ENCODE measurements at places on chromosomes 12 and 14.

DNA sequence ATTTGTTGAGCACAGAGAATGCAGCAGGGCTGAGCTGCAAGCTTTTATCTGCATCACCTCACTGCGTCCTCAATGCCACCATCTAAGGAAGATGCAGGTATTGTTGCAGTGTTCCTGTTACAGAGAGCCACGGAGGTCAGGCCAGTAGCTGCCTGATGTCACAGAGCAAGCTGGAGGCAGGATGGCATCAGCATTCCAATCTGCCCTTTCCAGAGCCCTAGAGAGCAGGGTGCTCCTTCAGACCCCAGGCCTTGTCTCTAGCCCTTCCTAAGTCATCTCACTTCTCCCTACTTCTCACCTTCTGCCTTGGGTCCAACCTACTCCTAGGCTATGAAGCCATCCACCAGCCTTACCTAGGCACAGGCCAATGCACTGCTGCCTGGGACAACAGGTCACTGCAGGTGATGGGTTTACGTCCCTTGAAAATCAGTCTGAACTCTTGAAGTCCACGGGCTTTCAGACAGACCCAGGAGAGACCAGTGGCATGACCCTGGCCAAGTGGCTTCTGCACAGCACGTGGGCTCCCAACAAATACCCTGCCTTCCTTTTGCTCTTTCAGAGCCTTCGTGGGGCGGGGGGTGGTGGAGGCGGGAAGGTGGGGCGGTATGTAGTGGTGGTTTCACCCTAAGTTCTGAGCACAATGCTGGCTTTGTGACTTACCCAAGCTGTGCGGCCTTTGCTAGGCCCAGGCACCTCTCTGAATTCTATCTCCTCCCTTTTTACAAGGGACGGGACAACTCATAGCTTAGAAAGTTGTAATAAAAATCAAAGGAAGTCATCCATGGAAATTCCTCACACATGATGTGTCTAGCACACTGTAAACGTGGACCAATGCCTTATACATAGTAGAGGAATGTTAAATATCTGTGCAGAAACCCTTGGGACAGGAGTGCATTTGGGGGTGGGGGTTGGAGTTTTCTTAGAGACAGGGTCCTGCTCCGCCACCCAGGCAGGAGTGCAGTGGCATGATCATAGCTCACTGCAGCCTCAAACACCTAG lies 136.0 kb downstream of the KSR2 start:
- DNase-seq, result no peak

DNA sequence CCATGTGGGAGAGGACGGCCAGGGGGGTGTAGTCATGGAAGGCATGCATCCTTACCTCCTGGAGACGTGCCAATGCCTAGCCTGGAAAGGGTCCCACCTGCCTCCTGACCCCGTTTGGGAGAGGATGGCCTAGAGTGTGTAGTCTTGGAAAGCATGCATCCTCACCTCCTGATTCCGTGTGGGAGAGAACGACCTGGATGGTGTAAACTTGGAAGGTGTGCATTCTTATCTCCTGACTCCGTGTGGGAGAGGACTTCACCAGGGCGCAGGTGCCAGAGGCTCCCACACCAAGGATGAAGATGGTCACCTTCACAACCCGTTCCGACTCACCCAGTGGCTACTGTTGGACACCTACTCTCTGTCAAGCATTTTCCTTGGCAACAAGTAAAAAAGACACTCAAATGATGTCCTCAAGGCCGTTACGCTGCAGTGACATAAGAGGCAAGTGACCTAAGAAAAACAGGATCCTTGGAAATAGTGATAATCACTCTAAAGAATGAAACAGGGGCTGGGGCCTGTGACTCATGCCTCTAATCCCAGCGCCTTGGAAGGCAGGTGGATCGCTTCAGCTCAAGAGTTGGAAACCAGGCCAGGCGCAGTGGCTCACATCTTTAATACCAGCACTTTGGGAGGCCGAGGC lies 37.5 kb upstream of the FZD10 start:
- no peak for DNase-seq

DNA sequence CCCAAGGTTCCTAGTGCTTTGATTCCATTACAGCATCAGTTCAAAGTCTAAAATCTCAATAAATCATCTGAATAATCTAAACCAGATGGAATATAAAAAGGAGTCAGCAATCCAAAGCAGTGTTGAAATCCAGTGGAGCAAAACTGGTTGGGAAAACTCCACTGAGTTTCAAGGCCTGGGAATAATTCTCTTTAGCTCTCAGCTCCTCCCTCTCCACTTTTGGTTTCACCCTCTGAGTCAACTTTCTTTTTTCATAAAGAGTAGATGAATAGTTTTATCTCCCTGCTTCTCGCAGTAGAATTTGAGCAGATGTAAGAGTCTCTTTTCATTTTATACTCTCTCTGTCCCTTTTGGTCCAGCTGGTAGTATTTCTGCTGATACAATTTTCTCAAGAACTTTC lies 338.6 kb downstream of the APAF1 start:
- no peak for DNase-seq

DNA sequence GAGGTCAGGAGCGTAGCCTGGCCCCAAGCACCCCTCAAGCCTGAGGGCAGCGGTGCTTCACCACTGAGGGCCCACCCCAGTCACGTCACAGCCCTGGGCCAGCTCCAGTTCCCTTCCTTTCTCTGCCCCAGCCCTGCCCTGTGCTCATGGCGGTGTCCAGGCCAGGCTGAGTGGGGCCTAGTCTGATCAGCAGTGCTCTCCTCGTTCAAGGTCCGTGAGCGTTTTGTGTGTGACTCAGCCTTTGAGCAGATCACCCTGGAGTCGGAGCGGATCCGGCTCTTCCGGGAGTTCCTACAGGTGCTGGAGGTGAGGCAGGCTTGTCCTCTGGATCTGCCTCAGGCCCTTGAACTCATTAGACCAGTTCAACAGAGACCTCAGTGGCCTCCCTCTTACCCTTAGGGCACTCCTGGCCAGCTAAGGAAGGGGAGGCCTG lies 19.0 kb downstream of the PRPF40B start:
- no peak for DNase-seq

DNA sequence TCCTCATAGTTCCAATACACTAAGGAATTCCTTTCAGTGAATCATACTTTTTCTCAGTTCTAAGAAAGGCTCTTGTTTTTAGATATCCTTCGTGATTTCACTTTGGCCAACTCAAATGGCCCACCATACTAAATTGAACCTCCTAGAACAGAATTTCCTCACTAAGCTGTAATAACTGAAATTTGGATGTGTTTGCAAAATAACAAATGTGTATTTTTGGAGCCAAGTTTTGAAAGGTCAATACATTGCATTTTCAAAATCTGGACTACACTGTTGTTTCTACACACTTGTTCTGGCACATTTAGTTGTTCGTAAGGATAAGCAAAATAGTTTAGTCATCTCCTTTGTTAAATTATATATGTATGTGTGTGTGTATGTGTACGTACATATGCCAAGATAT lies 439.0 kb upstream of the STXBP6 start:
- no peak for DNase-seq

DNA sequence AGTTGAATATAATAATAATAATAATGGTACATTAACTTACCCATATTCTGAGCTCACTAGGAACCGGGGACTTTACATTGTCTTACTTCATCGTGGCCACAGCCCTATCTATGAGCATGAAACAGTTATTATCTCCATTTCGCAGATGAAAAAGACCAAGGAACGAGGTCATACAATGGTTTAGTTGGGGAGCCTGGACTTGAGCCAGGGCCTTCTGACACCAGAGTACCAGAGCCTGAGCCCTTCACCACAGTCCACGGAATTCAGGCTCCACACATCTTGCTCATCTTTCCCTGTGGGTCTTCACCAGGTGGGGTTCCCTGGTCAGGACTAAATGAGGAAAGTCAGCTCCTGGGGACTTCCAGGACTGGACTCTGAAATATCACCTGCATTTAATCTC lies 31.3 kb upstream of the CMKLR1 start:
- no peak for DNase-seq

DNA sequence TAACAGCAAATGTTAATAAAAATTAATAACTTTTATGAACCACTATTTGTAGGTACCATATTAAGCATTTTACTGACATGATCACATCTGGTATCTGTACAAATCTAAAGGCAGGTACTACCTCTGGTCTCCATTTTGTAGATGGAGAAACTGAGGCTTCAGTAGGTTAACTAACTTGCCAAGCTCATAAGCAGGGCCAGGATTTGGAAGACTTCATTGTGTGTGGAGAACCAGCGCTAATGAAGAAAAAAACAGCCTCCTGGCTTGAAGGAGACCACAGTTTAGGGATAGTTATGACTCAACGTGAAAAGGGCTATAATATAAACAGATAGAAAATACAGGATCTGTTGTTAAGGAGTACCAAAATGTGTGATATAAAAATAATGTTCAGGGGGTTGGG lies 1.0 kb downstream of the NUP37 start:
- no peak for DNase-seq

GRCh38 chr14:73125169-73125588 lies 11.1 kb upstream of the PSEN1 start:
- no peak for DNase-seq

GRCh38 chr12:3032770-3033538 lies 44.2 kb upstream of the TSPAN9 start:
- DNase-seq, result no peak

DNA sequence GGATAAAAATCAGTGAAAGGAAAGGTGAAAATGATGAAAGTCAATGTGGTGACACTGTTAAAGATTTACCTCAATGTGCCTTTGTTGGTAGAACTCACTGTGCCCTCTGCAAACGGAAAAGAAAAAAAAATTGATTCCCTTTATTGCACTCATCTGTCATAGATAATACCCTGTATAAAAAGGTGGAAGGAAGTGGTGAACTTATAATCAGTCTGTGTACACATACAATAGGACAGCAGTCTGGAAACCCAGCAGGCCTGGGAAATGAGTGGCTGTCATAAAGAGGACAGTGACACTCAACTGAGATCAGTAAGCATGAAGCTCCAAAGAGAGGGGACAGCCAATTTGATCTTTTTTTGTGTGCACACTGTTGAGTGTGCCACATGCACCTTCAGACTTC lies 364.7 kb downstream of the NOVA1 start:
- no peak for DNase-seq
